ENCODE measurements at places on chromosomes 6 and 20.

DNA sequence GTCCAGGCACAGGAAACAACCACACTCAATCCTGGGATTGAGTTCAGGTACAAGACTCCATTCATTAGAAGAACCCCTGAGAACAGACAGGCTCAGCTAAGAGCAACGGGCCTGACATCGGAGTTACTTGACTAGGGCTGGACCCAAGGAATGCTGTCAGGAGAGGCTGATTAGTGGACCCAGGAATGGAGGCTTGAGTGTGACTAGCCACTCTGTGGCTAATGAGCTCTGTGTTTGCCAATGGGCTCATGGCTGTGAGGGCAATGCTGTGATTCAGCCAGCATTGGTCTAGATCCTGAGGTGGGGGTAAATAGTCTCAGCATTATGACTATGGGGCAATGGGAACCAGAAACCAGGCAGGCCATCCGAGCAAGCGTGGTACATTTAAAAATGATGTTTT is 71.8 kb downstream of the RIOK1 start:
- DNase-seq = no peak

- no peak for DNase-seq
These were observed 50.8 kb downstream of the SMPDL3A start for GRCh38 chr6:122839906-122840305.

DNA sequence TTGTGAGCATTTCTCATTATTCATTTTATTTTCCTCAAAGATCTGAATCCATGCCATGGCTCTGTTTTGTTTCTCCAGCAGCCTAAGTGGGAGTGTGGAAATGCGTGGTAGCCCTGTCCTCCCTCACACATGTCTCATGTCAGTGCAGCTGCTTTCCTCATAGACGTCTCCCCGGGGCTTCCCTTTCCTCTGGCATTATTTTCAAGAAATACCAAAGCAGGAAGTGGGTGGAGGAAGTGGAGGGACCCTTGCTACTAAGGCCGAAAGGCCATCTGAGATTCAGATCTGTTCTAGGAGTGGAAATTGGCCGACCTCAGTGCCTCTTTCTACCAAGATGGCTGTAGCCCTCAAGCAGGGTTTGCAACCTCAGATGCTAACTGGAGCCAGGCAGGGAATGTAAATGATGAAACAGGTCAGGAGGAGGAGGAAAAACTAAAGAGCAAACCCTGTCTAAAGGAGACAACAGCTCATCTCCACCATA is 420.9 kb upstream of the PLCB4 start:
- no peak for DNase-seq

DNA sequence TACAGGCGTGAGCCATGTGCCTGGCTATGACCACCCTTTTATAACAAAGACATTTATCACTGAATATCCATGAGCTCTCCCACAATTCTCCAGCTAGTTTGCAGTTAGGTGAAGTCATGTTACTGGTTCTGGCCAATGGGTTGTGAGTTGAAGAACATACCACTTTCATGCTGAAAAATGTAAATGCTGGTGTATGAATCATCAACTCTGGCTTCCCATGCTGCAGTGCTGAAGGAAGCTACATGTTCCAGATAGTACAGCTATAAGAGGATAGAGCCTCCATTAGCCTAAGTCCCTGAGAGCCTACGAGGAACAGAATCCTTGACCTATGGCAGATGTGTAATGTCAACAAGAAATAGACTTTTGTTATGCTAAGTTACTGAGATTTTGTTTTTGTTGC is 180.4 kb downstream of the BTBD9 start:
- no peak for DNase-seq

DNA sequence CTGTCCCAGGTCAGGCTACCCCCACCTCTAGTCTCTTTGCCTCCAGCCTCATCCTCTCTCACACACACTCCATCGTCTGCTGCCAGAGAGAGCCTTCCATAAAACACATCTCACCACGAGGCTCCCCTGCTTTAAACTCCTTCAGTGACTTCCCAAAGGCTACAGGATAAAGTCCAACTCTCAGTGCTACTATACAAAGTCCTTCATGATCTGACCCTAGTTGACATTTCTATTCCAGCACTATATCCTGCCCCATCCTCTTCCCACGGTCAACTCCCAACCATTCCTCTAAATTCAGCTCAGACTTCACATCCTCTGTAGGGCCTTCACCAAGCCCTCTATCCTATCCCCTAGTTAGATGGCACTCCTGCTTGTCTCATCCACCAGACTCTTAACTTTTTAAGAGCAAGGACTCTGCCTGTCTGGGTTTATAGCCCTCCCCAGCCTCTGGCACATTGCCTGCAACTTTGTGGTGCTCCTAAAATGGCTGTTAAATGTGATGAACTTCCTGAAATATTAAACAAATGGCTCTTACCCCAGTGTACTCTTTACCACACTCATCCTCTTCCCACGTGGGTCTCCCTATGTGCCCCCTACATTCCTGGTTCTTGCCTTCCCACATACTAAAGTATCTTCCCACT is 36.1 kb downstream of the KIF16B start:
- DNase-seq = no peak

- DNase-seq = no peak
These were observed 443.1 kb upstream of the ID4 start for GRCh38 chr6:19394051-19394450.

DNA sequence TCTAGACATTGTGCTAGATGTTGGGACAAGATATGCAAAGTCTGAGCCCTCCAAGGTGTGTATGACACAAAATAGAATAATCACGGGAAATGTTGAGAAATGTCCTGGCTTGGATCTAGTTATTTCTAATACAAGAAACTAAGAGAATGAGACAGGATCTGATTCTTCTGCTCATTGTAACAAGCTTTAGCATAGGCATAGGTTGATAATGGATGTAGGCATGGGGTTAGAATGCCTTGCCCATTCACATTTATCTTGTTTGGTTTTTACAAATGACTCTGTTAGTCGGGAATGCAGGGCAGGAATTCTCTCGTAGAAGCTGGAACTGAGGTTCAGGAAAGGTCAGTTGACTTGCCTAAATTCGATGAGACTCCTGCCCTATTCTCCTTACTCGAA is 1.5 kb upstream of the SLC26A8 start:
- DNase-seq = no peak

All from stimulated activated CD4-positive, alpha-beta T cell treated with anti-CD3 and anti-CD28 coated beads, Interleukin-1b, Interleukin-23, amount 100 ng/mL, for 1 hour (primary cell).